ENCODE measurements at places on chromosomes 3 and 15.

DNA sequence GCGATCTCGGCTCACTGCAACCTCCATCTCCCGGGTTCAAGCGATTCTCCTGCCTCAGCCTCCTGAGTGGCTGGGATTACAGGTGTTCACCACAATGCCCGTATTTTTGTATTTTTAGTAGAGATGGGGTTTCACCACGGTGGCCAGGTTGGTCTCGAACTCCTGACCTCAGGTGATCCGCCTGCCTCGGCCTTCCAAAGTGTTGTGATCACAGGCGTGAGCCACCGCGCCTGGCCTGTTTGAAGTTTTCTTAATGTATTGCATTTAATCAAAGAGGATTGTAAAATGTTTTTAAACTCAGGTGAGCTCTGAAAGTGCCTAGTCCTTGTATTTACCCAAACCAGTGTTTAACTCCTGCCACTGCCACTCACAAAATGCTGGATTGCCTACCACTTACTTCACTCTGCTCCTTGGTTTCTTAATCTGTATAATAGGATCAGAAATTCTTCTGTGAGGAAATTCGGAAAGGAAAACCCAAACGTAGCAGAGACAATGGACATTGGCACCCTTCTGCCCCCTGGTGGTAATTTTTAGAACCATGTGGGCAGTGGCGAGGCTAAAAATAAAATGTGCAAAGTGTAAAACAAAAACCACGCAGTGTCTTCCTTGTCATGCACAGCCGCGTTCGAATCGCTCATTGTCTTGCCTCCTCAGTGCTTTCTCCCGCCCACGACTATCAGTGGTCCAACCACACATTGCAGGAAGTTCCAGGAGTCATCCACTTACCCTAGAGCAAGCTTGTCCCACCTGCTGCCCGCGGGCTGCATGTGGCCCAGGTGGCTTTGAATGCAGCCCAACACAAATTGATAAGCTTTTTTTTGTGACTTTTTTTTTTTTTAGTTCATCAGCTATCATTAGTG, 27.3 kb downstream of the CEP19 start:
- DNase-seq, result peak; percentile 76

- no peak for DNase-seq
Observed at GRCh38 chr3:175668300-175668699, 809.2 kb downstream of the NAALADL2 start.

DNA sequence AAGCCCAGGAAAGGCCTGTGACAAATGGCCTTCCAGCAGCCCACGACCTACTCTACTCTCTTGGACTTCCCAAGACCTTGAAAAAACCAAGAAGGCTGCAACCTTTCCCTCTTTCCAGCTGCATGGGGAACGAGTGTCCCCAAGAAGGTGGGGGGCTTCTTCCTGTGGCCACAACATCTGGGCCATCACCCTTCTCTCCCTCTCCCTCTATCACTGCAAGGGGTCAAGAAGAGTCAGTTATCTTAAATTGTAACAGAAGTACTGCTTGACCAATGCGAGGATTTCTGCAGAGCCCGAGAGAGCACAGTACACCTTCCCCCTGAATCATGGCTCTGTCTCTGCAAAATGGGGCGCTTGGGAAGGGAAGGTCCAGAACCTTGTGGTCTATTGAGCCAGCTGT, 63.7 kb upstream of the ACAN start:
- DNase-seq, result no peak

GRCh38 chr3:14403619-14404155, 1.3 kb downstream of the SLC6A6 start:
- no peak for DNase-seq

DNA sequence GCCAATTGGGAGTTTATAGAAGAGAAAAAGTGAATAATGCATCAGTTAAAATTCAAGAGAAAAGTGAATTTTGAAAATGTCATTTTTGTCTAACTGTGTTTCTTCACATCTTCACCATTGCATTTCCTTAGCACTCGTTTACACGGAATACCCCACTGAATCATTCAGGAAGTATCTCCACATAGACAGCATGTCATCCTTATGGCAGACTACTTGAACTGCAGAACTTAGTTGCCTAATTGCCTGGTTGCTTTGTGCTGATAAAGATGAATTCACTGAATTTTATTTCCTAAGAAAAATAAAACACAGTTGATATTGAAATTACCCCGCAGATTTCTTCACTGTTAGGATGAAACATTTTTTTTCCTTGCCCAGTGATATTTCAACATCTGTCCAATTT, 627.1 kb downstream of the ROBO1 start:
- DNase-seq, result no peak

DNA sequence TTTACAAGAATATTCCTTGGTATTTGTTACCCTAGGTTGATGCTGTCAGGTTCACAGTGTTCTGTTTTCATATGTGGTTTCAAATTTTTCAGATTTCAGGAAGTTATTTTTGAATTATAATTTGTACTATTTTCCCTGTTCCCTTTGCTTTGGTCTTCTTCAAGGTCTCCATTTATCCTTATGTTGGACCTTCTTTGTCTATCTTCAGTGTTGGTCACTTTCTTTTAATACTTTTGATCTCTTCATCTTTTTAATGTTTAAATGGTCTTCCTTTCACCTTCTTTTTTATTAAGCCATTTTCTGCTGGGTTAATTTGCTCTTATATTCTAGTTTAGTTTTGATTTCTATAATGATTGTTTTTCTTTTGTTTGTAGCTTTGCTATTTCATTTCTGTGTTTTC, 61.3 kb downstream of the KLHL25 start:
- DNase-seq, result no peak

DNA sequence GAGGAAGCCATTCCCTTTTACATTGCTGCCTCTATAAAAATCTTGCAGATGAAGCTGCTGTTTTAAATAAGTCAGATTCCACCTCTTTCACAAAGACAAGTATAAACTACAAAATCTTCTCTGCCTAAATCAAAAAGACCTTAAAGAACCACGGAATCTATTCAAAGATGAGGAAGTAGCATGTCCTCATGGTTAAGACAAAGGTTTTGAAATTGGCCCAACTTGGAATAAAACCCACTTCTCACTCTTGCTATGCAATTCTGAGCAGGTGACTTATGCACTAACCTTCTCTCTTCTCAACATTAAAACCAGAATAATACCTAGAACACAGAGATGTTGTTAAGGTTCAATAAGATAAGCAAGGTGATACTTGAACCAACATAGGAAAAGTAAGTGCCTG, 97.6 kb downstream of the FOXP1 start:
- no peak for DNase-seq

DNA sequence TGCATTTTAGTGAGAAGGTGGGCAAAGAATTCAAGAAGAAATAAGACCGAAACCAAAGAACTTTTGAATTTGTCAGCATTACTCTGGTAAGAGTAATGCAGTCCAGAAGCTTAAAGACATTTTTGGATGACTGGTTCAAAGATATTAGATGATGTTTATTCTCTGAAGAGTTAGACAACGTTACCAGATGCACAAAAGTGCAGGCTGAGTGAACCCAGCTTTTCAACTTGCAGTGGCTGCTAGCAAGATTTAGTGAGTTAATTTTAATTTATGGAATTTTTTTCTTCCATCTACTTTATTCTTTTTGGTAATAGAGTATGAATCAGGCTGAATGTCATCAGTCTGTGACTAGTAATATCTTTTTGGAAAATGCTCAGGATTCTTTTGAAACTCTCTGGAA, 267.3 kb upstream of the AZI2 start:
- no peak for DNase-seq

All from NCI-H774 (cell line).